ENCODE measurements at places on chromosomes 5 and 9.

DNA sequence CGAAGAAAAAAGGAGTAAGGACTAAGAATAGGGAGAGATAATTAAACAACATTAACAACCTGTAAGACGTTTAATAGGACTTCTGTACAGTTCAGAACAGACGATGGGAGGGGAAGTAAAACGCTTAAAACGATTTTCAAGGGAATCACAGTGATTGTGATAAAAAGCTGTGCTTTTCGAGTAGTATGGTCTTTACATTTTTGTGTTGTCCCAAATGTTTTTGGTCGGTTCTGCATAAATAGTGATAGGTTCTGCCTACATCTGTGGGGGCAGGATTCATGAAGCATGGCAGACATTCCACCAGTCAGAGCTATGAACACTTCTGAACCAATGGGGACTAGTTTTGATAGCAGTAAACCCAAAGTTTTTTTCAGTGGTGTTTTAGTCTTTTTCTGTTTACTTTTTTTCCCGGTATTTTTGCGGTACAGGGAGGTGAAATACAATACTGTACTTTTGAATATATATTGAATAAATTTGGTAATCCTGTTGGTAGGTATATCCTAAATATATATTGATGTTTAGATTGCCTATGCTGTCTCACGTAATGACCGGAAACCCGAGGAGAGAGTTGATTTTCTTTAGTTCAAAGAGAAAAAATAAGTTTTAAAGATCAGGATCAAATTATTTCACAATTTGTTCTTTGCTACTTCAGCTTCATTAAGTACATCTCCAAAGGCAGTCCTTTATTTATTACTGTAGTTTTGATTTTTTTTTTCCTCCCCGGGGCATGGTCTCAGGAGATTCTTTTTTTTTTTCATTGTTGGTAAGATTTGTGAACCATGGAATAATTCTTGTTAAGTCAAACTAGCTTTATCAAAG, 1.3 kb downstream of the ERBIN start:
- DNase-seq: peak; percentile 31

- DNase-seq: no peak
Measured at GRCh38 chr5:119275146-119275545, 80.7 kb upstream of the TNFAIP8 start.

- no peak for DNase-seq
Measured at GRCh38 chr5:54518818-54519508, 1.4 kb downstream of the SNX18 start.

- DNase-seq: no peak
Measured at GRCh38 chr5:94911276-94911675, 292.8 kb downstream of the SLF1 start.

DNA sequence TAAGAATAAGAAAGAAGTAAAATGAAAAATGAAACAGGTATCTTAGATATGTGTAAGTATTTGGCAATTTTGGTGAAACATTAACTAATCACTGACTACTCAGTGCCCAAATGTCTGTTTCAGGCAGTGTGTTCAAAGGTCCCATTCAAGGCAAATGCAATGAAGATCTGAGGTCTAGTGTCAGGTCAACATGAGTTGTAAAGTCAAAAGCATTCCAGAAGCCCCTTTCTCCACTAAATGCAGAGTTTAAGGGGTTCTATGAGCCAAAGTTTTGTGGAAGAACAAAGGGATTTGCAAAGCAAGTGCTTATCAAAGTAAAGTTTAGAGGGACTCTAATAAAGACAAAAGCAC, 71.0 kb upstream of the GPBP1 start:
- DNase-seq: no peak

All from 8988T (cell line).